ENCODE measurements at places on chromosomes 7 and 10.

GRCh38 chr10:125060026-125060425, 100.3 kb downstream of the CTBP2 start:
- no peak for DNase-seq

DNA sequence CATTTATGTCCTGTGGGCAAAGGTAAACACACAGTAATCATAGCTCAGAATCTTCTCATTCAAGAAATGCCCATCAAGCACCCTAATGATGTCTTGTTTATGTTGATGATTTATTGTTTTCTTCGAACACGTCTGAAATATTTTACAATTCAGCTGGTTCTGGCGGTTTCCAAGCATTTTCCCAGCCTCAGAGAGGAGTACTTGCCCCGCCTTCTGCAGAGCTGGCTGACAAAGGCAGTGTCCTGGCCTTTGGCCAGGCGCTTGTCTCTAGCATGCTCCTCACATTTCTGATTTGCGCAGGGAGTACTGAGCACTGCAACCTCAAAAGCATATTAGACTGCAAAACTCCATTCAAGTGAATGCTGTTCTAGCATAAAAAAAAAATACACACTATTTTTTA, 314.2 kb upstream of the GNAI1 start:
- no peak for DNase-seq

DNA sequence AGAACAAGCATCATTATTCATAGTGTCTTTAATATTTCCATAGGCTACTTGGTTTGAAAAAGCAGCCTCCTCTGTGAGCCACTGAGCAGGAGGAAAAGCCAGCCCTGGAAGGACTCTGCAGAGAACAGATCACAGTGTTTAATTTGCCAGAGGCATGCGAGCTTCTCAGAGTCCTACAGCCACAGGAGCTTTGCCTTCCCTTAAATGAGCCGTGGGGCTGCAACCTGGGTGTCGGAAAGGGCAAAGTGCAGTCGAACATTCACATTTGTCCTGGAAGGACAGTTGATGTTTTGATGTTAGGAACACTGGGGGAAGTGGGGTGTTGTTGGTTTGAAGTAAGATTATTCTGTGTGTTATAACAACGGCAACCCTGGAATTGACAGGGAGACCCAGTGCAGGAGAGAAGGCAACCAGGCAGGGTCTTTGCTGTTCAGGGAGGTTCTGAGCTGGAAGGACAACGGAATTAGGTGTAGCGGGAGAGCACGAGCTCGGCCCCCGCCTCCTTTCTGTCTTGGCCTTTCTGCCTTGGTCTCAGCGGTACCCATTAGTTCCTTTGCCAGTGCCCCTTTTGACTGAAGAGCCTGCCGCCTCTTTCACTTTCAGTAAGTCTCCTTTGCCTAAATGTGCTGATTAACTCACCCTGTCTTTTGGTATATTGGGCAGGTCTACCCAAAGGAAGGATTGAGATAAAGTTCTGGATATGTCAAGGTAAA, 192.3 kb upstream of the PITRM1 start:
- no peak for DNase-seq

- DNase-seq, result no peak
Observed at GRCh38 chr7:140539461-140539860, 60.2 kb upstream of the MKRN1 start.

DNA sequence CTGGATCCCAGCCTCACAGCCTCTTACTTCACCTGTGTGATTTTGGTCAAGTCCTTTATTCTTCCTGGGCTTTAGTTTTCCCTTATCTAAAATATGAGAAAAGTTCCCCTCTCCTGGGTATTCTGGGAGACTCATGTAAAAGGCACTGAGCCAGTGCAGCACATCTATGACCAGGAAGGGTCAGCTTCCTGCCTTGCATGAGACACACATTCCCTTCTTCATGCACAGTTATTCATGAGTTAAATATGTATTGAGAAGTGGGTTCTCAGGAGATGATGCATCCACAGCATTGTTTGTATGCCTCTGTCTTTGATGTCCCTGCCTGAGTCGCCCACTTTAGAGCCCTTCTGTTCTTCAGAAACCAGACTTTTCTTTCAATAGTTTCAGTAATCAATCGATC, 33.3 kb downstream of the EGFR start:
- DNase-seq, result no peak

DNA sequence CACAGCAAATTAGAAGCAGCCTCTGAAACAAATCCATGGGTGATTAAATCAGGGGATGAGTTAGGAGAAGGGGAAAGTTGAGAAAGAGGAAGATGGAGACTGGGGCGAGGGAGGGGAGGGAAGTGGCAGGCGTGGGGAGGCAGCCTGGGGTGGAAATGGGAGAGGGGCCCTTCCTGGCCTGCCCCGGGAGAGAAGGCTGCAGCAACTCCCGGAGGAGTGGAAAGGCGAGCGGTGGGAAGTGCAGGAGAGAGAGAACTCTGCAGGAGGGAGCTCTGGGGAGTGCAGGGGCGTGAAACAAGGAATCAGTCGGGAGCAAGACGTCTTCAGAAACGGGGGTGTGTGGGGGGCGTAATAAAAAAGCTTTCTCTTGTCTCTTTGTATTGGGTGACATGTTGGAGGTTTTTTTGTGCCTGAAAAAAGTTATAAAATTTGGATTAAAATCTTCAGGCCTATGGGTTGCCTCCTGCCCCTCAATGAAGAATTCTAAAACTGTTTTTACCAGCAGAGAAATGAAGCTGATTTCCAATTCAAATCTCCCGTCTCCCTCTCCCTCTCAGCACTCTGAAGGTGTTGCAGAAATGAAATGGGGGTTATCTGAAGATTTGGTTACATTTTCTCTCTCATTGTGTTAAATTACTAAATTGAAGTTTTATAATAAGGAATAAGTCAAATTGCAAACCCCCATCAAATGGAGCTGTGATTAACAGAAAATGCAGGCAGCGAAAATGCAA, 4.7 kb upstream of the UNCX start:
- DNase-seq, result no peak

GRCh38 chr10:63343476-63343875, 122.3 kb downstream of the JMJD1C start:
- DNase-seq, result no peak

DNA sequence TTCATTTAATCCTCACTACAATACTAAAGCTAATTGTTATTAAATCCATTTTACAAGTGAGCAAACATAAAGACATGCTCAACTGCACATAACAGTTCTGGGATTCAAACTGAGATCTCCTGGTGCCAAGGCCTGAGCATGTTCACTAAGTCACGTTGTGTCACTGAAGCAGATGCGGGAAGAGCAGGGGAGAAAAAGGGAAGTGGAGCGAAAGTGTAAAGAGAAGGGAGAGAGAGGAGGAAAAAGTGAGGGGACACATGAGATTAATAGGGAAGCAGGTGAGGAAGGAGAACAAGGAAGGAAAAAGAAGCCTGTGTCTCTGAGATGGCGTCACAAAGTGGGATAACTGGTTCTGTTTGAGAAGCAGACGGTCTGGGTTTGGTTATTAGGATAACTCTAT, 38.9 kb upstream of the KAT6B start:
- DNase-seq, result no peak

DNA sequence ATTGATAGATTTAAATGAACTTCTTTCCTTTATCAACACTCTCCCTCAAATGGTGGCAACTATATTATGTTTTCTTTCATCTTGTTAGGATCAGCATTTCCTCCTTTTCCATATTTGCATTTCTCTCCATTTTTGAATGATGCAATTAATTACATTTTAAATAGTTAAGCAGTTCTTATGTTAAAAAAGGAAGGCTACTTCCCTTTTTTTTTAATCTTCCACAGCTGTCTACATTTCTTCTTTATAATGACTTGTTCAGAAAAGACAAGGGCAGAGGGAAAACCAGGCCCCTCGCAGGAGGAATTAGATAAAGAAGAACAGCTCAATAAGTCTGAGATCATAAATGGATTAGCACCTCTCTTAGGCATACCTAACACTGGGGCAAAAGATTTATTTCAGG, 208.9 kb downstream of the ARL4A start:
- no peak for DNase-seq

GRCh38 chr10:127133225-127133624, 63.2 kb downstream of the INSYN2A start:
- no peak for DNase-seq

Measured in GM18507 (cell line).